ENCODE measurements at places on chromosomes 1 and 21.
A peak's percentile ranks its signal among the peaks of the same experiment; 100 is the strongest.

DNA sequence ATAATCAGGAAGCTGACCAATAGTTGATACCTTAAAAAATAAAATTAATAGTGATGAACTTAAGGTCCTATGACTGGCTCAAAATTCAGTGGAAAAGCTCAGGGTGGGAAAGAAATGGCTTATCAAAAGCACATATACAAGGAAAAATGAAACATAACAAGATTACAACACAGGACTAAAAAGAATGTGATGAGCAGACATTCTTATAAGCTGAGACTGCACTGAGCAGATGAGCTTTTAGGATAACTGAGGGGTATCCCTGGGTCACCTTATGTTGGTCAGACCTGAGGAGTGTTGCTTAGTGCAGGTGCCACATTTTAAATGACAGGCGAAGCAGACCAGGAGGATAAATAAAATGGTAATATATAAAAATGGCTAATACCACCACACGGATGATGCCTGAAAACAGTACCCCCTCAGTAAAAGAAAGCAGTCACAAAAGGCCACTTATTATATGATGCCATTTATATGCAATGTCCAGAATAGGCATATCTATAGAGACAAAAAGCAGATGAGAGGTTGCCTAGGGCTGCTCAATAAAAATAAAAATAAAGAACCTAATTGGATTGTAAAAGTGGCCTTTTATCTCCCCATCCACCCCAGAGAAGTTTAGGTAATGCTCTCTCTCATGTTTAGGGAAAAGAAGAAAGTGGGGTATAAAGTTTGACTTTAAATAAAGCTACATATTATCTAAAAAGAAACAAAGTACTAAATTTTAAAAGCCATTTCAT is 163.9 kb downstream of the SLC45A1 start:
- DNase-seq, result no peak

DNA sequence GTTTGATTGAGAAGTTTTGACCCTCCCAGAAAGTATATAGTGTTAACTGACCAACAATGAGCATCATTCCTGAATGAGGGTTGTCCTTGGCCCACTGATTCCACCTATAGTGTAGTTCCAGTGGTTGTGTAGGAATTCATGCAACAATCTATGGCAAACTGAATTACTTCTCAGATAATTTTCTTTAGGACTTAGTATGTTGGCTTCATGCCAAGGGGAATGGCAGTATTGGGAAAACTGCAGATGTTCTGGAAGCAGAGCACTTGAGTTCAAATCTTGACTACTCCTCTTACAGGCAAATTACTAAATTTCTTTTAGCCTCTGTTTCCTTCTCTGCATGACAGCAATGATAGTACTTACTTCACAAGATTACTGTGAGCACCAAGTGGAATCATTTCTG is 65.8 kb downstream of the LRIG2 start:
- no peak for DNase-seq

- DNase-seq, result no peak
Measured at GRCh38 chr1:17137441-17137840, 18.2 kb upstream of the PADI2 start.

- DNase-seq, result no peak
Measured at GRCh38 chr21:42844411-42845113, 34.8 kb downstream of the WDR4 start.

GRCh38 chr1:8813016-8813763 is 4.2 kb downstream of the RERE start:
- DNase-seq, result no peak

GRCh38 chr1:216937491-216937890 is 214.3 kb upstream of the ESRRG start:
- no peak for DNase-seq

GRCh38 chr1:30317921-30318320 is 405.5 kb downstream of the MATN1 start:
- DNase-seq, result no peak

DNA sequence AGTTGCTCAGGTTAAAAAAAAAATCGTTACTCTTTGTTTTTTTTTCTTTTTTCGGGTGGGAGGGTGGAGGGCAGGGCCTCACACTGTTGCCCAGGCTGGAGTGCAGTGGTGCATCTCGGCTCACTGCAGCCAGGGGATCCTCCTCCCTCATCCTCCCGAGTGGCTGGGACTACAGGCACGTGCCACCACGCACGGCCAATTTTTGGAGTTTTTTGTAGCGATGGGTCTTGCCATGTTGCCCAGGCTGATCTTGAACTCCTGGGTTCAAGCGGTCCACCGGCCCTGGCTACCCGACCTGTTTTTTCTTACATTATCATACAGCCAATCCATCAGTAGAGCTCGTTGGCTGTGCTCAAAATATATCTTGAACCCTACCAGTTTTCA is 2.2 kb upstream of the USP1 start:
- no peak for DNase-seq

GRCh38 chr1:153945795-153946621 is 510 bp downstream of the DENND4B start:
- peak; percentile 56 for DNase-seq

GRCh38 chr1:63663301-63663700 is 70.1 kb downstream of the PGM1 start:
- no peak for DNase-seq

DNA sequence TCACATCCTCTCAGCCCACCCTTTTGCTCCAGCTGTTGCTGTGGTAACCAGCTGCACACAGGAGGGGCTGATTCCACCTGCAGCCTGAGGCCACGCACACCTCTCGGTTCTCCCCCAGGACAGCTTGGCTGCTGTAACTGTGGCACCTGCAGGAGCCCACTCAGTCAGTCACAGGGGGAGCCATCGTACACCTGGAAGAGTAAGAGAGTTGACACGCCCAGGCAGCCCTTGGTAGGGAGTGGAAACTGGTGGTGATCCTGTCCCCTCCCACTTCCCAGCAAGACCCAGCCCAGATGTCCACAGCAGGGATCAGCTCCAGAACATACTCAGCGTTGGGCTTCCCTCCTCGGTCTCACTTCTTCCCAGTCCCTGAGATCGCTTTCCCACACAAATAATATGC is 32.2 kb upstream of the BACE2 start:
- no peak for DNase-seq

- no peak for DNase-seq
Measured at GRCh38 chr1:205077934-205078311, 6.3 kb downstream of the TMEM81 start.

- DNase-seq, result no peak
Measured at GRCh38 chr1:38361566-38361965, 315.0 kb upstream of the POU3F1 start.

GRCh38 chr1:177142791-177143271 is 21.7 kb downstream of the ASTN1 start:
- DNase-seq, result no peak

- no peak for DNase-seq
Measured at GRCh38 chr1:84090447-84091245, 53.4 kb upstream of the PRKACB start.

DNA sequence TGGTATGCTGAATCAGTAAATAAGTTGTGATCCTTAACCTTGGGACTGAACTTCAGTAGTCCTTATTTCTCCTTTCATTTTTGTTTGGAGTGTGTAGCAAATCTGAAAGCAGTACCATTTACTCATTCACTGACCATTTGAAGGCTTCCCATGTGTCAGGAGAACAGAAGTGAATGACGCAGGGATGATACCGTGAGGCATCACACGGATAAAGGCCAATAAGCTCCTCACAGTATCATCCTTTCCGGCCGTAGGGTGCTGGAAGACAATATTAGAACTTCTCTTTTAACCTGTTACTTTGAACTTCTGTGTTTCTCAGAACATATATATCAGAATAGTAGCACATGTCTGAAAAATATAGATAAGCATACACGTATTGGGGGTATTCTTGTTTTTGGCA is 21.3 kb downstream of the BACH1 start:
- DNase-seq, result no peak

- no peak for DNase-seq
Measured at GRCh38 chr1:113217447-113218208, 144.6 kb downstream of the LRIG2 start.

GRCh38 chr1:86477256-86477655 is 8.5 kb downstream of the CLCA1 start:
- no peak for DNase-seq

GRCh38 chr1:33902486-33903209 is 38.8 kb downstream of the HMGB4 start:
- no peak for DNase-seq

- no peak for DNase-seq
Measured at GRCh38 chr1:28864695-28865094, 49.7 kb upstream of the EPB41 start.

- no peak for DNase-seq
Measured at GRCh38 chr1:27372022-27372807, 2.4 kb downstream of the FCN3 start.

DNA sequence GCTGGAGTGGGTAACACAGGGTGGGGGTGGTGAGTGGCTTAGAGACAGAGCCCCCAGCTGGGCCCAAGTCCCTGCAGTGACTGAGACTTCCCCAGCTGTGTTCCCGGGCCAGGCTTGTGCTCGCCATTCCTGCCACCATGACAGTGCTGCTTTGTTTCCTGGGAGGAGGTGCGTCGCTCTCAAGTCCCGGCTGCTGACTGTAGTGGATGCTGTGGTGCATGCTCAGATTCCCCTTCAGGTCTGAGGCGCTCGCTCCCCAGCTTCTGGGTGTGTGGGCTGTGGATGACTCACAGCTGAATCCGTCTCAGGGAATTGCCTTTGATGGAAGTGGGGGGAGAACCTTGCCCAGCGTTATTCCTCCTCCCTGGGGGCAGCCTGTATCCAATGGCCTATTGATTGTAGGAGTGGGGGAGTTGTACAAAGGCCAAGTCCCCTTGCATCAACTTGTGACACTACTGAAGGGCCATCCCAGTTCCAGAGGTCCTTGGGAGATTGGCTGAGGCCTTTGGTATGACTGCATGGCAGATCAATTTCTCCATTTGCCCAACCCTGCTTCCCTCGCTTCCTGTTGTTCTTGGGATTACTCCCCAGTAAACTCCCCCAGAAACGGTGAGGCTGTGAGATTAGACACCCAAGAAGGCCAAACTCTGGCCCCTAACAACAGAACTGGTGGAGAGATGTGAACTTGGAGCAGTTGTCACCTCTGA is 17.8 kb upstream of the POU3F1 start:
- no peak for DNase-seq

- peak; percentile 27 for DNase-seq
Measured at GRCh38 chr1:231039161-231040018, 664 bp downstream of the FAM89A start.

DNA sequence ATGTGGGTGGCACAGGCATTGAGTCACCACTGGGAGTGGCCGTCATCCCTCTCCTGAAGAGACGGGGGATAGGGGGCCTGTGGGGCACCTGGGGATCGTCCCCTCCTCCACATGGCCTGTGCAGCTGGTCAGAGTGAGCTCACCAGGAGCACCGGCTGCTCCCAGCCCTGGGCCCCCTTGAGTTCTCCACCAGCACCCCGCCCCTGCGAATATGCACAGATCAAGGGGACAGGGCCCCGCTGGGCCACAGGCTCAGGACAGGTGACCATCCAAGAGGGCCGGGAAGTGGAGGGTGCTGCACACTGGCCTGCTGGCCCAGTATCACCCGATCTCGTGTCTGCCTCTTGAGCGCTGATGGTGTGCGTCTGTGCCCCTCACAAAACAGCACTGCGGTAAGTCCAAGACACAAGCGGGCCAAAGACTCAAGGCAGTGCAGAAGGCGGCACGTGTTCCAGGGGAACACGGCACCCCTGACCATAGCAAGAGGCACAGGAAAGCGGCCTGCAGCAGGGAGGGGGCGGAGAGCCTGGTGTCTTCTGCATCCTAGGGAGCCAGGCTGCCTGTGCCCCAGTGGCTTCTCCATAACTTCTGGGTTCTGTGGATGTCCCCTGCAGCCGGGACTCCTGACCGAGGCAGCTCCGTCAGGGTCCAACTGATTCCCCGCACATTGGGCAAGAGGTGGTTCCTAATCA is 18.1 kb upstream of the TSPEAR start:
- no peak for DNase-seq

DNA sequence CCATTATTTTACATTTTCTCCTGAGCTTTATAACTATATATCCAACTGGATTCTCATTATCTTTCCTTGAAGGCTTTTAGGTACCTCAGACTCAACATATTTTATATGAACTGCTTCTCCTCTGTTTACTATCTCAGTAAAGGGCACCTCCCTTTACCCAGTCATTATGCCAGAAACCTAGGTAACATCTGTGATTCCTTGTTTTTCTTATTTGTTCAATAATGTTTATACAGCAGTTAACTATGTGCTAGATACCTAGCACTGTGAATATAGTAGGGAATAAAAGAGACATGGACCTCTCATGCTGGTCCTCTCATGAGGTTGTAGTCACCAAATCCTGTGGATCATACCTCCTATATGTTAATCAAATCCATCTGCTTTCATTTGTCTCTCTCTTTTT is 25.6 kb downstream of the PPP1R12B start:
- no peak for DNase-seq

GRCh38 chr1:192453360-192453992 is 122.1 kb upstream of the RGS1 start:
- DNase-seq, result no peak
